Dermis blood vessel endothelial cell (primary cell): ENCODE measurements at places on chromosomes 12 and 14. TPM values are rescaled to one million over a fixed set of nuclear protein-coding genes. Genes with fewer than 3 reads are reported as not detected.

- no peak for DNase-seq
These were observed 90.1 kb upstream of the KCNA1 start for GRCh38 chr12:4819654-4820053.

CLEC2A gene
- total RNA-seq = not detected in 2 replicates

CLEC1B gene
- not detected in 2 replicates for total RNA-seq

- DNase-seq = no peak
These were observed 125.7 kb upstream of the GRIP1 start for GRCh38 chr12:66804563-66804974.

- no peak for DNase-seq
These were observed 293.0 kb upstream of the TBX3 start for GRCh38 chr12:114976959-114977358.

- no peak for DNase-seq
These were observed 104.1 kb downstream of the LGMN start for GRCh38 chr14:92644171-92644969.

GLIPR1L1 gene
- not detected in 2 replicates for total RNA-seq

- no peak for DNase-seq
These were observed 15.5 kb upstream of the RAP1B start for GRCh38 chr12:68595241-68595640.

DNA sequence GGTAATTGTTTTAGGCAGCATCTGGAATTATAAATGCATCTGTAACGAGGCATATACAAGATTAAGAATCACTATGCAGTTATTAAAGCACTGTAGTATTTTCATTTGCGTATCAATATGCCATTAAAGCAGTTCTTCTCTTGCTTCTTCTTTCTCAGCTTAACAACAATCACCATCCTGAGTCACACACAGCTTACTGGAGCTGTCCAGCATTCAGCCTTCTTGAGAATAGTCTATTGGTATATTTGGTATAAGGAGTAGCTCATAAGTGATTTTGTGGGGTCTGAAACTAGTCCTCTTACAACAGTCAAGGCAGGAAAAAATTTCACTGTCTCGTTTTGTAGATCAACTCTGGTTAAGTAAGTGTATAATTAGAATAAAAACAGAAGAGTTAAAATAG, 523.0 kb upstream of the FOXG1 start:
- no peak for DNase-seq

HOXC11 gene
- total RNA-seq = not detected in 2 replicates

KCNMB4 gene
- 0.34 and 0.42 TPM in 2 replicates for total RNA-seq

DNA sequence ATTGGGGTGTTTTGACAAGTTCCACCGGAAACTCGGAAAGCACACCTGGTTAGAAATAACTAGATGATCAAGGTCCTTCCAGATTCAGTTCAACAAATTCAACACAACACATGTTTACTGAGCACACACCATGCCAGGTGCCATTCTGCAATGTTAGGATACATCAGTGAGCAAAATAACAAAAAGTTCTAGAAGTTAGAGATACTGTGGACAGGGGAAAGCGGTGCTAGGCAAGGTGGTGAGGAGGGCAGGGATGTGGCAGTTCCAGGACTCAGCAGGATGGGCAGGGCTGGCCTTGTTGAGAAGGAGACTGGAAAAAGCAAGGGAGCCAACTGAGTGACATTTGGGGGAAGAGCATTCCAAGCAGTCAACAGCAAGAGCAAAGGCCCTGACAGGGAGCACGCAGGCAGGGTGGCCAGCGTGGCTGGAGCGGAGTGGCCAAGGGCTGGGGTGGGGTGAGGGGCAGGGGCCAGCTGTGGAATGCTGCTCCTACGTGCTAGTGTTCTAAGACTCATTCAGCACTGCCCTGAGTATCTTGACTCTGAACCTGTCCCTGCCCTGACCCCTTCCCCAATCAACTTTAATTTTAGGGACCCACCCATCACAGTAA, 19.4 kb upstream of the FAIM2 start:
- no peak for DNase-seq

DNA sequence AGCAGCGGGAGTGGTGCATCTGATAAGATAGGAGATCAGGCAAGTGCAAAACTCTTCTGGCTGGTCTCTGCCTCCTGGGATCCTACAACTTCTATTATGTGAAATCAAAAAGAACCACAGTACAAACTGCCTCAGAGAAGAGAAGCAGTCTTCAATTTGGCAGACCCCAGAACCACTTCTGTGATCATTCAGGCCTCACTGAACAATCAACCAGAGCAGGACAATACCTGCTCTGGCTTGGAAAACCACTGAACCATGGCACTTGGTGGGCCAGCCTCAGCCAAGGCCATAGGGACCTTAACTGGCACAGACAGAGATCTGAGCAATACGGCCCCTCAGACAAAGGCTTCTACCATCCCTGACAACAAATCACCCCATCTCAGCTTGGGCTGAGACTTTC, 103.0 kb downstream of the NDUFA12 start:
- no peak for DNase-seq

DNA sequence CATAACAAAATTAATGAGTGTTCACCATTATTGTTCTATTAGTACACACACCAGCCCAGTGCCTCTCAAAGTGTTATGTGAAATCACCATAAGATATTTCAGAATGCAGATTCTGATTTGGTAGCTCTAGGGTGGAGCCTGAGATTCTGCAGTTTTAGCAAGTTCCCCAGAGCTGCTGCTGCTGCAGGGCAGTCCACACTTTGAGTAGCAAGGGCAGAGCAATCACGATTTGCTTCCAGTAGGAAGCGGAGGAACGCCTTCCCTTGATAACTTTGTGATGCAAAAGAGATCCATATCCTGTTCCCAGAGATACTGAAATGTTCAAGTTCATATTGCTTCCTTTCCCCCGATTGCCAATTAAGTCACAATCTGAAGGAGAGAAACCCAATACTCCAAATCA, 57.9 kb downstream of the SLC17A8 start:
- DNase-seq = no peak

DNA sequence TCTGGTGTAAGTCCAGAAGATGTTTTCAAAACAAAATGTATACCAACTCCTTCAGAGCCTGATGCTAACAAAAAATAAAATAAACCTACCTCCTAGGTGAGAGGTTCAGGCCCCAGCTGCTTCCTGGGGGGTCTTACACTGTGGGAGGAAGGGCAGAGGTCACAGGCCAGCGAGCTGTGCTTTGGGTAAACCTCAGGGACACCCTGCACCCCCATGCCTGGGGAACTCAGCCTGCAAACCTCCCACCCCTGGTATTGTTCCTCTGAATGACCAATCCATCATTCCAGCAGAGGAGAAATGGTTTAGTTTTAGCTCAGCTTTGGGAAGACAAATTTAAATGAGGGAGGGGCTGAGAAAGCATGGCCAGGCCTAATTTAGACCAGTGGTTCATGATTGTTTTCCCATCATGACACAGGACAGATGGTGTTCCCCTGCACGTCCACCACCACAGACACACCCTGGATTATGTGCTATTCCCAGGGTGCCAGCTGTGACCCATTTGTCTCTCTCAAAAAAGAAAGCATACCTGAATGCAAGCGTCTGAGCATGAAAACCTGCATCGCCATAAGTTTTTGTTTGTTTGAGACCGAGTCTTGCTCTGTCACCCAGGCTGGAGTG, 14.5 kb upstream of the TFCP2 start:
- DNase-seq = peak; percentile 28

SERPINA6 gene
- not detected in 2 replicates for total RNA-seq

OAS2 gene
- 7.5 and 8.4 TPM in 2 replicates for total RNA-seq

GRCh38 chr12:89364631-89365030, 12.3 kb upstream of the DUSP6 start:
- DNase-seq = no peak

GRCh38 chr12:92988622-92989130, 59.6 kb upstream of the EEA1 start:
- no peak for DNase-seq

TEX22 gene
- total RNA-seq = 0.05 and 0.17 TPM in 2 replicates

DNA sequence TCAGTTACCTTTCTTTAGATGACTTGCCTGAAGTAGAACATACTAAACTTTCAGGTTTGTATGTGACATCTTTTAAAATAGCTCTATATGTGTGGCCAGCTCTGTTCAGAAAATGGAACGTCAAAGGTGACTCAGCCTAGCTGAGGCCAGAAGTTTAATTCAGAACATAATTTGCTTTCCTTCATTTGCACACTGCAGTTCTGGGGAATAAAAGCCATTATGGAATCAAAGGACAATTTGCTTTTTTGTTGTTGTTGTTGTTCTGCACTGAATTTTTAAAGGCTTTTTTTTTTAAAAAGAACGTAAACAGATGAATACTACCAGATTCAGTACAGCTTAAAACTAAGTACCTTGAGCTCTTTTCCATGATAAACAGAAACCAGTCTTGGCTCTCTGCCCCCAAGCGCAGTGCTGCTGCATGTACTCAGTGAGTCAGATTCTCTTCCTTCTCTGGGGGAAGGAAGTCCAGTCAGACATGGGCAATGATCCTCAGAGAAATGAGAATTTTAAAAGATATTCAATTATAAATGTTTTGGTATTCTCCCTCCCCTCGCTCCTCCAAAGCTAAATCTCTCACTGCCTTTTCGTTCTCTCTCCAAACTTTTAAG, 644.2 kb downstream of the NOVA1 start:
- peak; percentile 79 for DNase-seq

DNA sequence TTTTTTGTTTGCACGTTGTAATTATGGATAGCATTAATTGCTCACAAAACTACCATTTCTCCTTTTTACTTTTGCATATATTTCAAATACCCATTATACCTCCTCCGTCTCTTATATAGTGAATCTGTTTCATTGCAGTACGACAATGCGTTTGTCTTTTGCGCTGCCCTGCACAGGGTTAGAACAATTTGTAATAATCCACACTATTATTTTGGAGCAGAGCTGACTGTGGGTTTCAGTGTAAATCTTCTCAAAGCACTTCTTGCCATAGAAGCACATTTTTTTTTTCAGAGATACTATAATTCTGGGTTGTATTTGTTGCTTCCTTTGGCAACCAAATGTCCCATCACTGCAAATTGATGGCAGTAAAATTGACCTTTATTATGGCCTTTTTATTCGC, 451.8 kb upstream of the STXBP6 start:
- DNase-seq = no peak

DNA sequence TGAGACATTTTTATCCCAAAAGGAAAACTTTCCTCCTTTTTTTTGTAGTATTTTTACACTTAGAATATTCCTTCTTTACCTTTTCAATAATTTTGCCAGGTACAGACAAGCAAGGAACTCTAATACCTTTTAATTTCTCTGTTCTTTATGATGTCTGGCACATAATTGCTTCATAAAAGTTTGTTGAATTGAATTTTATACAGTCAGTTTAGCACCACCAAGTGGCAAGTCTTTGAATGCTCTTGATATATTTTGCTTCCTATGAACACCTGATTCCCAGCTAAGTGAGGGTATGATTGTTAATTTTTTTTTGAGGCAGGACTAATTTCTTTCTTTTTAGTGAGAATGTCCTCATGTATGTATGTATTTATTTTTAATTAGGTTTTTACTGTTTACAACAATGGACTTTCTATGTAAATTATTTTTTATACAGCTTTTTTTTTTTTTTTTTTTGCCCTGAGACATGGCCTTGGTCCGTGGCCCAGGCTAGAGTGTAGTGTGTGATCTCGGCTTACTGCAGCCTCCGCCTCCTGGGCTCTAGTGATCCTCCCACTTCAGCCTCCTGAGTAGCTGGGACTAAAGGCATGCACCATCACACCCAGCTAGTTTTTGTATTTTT, 6.9 kb downstream of the TBC1D15 start:
- DNase-seq = peak; percentile 68

DNA sequence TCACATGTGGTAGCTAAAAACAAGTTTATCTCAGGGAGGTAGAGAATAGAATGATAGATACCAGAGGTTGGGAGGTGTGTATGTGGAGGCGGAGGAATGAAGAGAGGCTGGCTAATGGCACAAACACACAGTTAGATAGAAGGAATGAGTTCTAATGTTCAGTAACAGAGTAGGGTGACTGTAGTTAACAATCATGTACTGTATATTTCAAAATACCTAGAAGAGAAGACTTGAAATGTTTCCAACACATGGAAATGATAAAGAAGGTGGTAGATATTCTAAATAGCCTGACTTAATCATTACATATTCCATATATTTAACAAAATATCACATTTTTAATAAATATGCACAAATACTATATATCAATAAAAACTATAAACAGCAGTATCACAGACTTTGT, 8.9 kb upstream of the IFNG-AS1 start:
- no peak for DNase-seq

MYH6 gene
- not detected in 2 replicates for total RNA-seq

DNA sequence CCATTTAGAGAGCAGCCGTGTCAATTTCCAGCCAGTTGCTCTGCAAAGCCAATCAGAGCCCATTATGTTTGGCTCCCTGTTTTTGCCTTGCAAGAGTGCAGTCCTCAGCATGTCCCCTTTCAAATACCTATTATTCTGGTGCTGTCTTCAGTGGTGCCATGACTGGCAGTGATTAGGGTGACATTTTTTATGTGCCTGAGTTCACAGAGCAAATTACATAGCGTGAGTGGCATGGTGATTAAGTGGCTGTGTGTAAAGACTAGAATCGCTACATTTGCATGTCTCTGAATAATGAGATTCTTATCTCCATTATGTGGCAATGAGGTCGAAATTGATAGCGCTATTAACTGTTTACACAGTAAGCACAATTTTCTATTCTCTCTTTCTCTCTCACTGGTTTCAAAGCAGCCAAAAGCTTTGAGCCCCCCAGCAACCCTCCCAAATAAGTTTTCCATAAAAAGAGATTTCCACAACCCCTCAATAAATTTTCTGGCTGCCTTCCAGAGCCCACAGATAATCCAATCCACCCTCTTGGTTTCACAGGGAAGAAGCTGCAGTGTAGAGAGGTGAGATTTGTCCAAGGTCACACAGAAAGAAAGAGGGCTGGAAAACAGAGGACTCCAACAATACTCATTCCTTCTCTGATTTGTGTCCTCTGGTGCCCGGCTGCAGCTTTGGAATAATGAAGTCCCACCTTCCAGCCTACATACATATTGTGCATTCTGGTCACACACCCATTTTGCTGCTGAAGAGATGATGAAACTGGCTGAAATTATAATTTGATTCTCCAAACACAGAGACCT, 58.8 kb upstream of the NUDT4 start:
- DNase-seq = no peak

GRCh38 chr12:107134558-107134957, 41.2 kb upstream of the CRY1 start:
- peak; percentile 15 for DNase-seq

DNA sequence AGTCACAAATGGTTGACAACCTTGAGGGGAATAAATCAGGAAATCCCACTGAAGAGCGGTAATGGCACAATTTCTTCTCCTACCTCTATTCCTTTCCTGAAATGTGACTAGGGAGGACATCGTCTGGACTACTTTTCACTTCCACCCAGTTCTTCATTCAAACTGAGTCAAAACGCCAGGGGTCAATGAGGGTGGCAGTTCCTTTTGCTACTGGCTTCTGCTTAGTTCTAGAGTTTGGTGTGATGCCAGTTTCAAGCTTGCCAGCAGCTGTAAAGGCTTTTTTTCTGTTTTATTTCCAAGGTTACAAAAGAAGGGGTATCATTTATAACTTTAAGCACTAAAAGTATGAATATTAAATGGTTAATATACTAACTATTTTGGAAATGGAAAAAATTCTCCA, 286.5 kb downstream of the SOX5 start:
- DNase-seq = no peak

CDKN3 gene
- total RNA-seq = 34.4 and 83.6 TPM in 2 replicates
